ENCODE measurements at places on chromosomes 7 and 10.

DNA sequence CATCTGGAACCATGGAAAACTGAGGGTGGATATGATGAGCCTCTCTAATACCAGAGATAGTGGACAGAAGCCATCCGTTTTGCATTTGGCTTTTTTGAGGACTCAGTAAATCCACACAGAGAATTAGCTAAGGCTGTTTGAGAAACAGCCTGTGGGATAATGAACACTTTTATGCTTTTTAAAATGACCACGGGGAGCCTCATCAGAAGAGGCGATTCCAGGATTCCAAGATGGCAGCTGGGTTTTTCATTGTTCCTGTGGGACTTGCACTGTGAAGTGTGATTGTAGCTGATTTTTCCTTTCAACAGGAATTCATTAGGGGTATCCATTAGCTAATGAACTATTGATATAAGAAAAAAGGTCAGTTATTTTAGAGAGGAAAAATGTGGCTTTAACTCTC, 353.2 kb downstream of the AUTS2 start:
- no peak for DNase-seq

DNA sequence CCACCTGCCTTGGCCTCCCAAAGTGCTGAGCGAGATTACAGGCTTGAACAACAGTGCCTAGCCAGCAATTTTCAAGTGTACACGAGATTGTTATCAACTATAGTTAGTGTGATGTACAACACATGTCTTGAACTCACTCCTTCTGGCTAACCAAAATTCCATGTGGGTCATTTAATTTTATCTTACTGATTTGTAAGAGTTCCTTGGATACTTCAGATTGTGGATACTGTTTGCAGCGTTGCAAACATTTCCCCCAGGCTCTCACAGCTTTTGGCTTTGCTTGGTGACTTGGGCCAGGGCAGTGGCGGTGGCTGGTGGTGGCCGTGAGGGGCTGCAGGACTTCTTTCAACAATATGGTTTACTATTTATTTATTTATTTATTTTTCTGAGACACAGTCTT, 8.5 kb upstream of the TMEM270 start:
- DNase-seq = no peak

DNA sequence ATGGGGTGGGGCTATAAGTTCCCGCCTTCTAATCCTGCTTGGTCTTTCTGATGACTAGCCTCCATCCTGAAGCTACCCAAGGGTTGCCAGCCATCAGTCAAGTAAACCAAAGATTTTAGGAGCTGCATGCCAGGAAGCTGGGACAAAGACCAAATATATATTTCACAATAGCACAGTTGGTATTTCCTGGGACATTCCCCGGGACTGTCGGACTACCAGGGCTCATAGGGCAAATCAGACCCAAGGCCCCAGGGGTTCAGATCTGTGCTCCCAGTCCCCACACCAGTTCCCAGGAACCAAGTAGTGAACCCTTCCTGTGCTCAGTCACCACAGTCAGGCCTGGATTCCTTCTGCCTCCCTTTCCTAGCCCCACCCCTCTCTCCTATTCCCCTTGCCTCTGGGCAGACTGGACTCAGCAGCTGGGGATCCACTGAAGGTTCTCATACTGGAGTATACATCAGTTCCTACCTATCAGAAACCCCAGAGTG, 5.7 kb upstream of the CXCL12 start:
- no peak for DNase-seq

GRCh38 chr7:930975-931758, 23.3 kb downstream of the ADAP1 start:
- DNase-seq = no peak

DNA sequence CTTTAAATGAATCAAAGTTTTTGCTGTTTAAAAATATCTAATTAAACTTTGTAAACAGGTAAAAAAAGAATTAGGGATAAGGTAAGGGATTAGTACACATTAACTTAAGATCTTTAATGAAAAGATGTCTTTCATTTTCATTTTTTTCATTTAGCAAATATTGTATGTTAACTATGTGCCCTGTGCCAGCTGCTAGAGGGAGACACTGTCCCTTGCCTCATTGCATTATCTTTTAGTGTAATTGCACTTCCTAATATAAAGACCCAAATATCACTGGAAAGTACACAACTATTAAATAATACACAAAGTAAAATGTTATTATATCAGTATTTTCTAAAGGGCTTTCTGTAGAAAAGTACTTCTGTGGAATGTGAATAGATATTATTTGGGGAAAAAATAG, 102.7 kb downstream of the GPR37 start:
- peak; percentile 35 for DNase-seq

DNA sequence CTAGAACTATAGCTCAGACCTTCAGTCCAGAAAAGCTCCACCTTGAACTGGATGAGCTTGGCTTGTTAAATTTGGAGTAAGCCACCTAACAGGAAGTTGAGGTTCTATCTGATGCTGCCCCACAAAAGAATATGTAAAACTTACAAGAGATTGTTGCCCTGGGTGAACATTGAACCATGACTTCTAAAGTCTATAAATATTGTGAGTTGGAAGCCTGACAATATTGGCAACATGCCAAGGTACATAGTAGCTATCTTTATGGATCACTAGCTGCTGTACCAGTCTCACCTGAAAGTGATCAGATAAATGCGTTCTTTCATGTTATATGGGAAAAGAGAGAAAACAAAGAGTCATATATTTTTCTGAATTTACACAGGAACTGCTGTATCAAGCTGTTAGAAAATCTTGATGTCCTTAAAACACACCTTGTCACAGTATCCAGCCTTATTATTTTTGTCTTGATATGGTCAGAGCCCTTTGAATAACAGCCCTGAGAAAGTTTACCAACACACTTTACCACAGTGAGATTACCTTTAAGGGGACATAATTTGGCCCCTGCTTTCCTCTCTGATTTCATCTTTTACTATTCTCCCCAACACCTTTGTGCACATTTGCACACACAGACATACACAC, 92.0 kb downstream of the LSMEM1 start:
- DNase-seq = peak; percentile 29

DNA sequence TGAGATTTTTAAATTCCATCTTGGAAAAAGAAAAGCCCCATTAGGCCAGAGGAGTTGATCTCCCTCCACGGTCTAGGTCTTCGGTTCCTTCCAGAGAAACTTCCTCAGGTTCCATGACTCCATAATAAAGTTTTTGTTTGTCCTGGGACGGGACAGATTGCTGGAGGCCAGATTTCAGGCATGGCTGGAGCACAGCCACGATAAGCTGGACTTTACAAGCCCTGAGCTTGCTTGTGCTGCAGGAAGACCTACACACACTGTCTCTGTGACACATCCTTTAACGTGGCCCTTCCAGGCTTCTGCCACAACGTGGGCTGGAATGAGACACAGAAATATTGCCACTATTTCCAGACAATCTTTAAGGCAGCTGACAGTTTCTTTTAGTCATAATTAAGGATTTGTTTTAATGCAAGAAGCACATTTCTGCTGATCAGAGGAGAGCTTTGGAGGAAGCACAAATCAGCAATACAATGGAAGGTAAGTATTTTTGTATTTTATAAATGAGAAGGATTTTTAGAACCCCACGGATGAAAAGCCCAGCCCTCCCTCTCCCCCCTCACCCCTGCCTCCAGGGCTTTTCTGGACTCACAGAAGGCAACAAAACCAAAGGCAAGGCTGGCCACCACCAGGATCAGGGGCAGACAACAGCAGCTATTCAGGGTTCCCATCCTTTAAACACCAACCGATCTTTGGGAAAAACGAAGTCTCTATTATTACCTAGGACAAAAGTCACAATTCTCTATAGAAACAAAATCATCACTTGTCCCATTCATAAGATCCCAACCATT, 6.5 kb downstream of the CTBP2 start:
- DNase-seq = no peak

GRCh38 chr10:77253147-77253545, 384.5 kb downstream of the KCNMA1 start:
- DNase-seq = peak; percentile 73

DNA sequence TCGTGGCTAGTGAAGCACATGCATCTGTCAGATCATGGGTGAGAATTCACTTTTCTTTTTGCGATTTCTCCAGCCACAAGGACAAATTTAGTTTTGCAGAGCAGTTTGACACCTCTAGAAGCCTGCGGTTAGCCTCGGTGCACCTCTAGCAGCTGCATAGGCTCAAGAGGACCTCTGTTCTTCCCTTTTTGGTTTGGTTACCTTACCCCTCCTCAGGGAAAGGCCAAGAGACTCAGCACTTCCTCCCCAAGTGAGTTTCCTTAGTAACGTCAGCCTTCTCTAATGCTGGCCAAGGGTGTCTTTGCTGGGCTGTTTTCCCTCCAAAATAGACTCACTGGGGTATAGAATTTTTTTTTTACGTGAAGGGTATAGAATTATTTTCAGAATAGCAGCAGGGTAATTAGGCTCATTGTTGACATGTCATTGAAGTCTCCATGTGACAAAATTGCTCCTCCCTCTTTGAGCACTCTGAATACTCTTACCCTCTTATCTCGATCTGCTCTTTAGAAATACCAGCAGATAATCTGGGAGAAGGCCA, 97.8 kb downstream of the AUTS2 start:
- DNase-seq = no peak

DNA sequence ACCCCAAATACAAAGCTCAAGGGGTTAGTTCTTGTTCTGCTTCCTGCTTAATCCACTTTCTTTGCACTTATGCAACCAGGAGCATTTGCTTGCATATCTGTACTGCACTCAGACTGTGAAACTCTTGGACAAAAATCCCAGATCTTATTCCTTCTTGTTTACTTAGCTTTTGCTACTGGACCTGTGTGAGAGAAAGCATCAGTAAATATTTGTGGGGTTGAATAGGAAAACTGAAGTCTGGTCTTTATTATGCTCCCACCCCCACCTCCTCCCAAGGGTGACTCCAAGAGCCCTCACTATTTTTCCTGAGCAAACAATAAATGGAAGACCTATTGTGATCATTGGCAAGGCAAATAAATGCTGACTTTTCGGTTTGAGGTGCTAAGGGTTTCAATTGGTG, 57.1 kb upstream of the VSTM2A start:
- DNase-seq = no peak
